NB4 (cell line): ENCODE measurements at places on chromosomes 7 and 10.
A peak's percentile ranks its signal among the peaks of the same experiment; 100 is the strongest.

DNA sequence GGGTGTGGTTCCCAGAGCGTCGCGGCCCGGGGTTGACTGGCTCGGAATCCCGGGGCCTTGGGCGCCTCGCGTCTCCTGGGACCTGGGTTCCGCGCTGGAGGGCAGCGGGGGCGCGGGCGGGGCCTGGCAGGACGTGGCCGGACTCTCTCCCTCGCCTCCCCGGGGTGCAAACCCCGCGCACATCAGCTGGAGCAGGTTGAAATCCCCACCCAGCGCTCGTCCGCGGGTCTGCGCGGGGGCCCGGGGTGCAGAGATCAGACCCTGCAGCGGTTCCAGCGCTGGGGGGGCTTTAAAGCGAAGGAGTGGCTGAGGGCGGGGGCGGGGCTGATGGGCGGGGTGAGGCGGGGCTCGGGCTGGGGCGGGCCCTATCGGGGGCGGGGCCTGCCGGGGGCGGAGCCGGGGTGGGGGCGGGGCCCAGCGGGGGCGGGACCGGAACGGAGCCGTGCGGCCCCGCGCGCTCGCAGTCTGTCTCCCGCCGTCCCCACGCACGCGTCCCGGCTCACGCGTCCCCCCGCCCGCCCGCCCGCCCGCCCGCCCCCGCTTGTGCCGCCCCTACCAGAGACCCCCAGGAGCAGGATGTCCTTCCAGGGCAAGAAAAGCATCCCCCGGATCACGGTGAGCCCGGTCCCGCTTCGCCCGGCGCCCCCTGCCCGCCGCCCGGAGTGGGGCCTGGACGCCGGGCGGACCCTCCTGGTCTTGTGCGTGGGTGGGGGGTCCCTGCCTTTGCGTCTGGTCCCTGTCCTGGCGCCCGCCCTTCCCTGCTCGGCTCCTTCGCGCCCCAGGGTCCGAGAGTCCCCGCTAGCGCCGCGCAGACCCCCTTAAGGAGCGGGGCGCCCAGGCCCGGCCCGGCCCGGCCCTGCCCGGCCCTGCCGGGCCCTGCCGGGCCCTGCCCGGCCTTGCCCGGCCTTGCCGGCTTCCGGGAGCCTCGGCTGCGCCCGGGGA is at the start of gene DPYSL4:
Gene DPYSL4, plus strand, starts transcription at position 461 of the 942 bp plus-strand sequence. Its CDS starts 116 bp downstream, at position 577.
- DNase-seq: no peak

GRCh38 chr7:37198041-37198905 is 250.4 kb downstream of the ELMO1 start:
- no peak for DNase-seq

DNA sequence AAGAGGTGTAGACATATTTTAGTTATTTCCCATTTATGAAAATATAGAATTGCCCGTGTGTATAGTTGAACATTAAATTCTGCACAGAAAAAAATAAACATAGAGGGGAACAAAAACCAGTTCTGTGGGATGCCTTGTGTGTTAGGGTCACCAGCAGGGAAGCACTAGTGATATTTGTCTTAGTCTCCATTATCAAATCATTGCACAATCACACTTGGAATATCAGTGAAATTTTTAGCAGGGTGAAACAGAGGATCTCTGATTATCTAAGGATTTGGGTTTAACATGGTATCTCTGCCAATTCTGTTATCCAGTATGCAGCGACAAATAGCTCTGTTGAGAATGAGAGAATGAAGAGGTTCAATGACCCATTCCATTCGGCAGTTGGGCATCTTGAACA is 496.0 kb upstream of the POM121L12 start:
- no peak for DNase-seq

GRCh38 chr7:149778327-149778637 is 4.9 kb upstream of the ZNF467 start:
- DNase-seq: no peak

DNA sequence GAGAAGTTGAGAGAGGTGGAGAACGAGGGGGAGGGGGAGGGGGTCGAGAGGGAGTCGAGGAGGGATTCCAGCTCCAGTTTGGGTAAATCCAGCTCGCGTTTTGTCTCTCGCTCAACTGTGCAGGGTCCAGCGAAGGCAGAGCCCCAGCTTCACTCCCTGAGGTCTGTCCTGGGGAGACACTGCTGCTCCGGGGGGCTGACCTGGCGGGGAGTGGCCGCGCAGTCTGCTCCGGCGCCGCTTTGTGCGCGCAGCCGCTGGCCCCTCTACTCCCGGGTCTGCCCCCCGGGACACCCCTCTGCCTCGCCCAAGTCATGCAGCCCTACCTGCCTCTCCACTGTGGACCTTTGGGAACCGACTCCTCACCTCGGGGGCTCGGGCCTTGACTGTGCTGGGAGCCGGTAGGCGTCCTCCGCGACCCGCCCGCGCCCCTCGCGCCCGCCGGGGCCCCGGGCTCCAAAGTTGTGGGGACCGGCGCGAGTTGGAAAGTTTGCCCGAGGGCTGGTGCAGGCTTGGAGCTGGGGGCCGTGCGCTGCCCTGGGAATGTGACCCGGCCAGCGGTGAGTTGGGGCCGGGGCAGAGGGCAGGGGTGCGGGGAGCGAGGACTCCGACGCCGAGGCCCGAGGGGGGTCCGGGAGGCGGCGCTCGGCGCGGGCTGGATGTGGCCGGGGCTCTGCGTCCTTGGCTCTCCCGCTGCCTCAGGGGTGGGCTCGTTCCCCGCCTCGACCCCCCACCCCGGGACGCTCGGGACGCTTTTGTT is at the start of gene TET1:
Gene TET1, plus strand, starts transcription at position 152 of the 757 bp plus-strand sequence. CDS start 12,002 bp downstream, outside the sequence.
- peak; percentile 84 for DNase-seq

DNA sequence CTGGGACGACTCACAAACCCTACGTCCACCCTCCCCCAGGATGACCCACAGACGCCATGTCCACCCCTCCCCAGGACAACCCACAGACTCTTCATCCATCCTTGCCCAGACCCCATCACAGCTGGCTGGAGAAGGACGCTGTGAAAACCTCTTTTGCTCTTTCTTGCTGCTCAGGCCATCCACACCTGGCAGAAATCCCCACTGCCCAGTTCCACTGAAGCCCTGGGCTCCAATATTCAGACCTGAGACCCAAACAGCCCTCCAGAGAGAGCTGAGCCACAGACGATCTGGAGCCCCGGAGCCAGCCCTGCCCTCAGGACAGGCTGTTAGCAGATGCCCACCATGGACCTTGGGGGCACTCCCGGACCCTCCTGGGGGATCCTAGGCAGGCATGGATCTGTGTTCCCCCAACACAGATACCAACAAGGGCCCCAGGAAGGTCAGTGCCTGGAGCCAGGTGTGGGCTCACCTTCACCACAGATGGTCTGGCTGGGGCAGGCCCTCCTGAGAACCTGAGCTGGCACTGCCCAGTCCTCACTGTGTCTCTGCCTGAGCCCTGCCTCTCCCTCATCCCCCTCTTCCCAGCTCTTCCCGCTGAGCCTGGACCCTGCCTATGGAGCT is 226.2 kb downstream of the PTPRN2 start:
- no peak for DNase-seq

- no peak for DNase-seq
These were observed 40.7 kb upstream of the KMT2C start for GRCh38 chr7:152476551-152476950.

- DNase-seq: peak; percentile 73
These were observed 198.9 kb downstream of the REEP3 start for GRCh38 chr10:63720072-63720537.

GRCh38 chr10:1068380-1069361 is 12.5 kb downstream of the WDR37 start:
- no peak for DNase-seq

DNA sequence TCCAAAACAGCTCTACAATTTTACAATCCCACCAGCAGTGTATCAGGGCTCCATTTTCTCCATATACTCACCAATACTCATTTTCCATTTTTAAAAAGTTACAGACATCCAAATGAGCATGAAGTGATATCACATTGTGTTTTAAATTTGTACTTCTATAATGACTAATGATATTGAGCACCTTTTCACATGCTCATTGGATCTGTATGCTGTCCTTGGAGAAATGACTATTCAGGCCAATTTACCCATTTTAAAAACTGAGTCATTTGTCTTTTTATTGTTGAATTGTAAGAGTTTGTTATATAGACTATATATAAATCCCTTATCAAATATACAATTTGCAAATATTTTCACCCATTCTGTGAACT is 162.0 kb downstream of the MAGI2 start:
- no peak for DNase-seq

DNA sequence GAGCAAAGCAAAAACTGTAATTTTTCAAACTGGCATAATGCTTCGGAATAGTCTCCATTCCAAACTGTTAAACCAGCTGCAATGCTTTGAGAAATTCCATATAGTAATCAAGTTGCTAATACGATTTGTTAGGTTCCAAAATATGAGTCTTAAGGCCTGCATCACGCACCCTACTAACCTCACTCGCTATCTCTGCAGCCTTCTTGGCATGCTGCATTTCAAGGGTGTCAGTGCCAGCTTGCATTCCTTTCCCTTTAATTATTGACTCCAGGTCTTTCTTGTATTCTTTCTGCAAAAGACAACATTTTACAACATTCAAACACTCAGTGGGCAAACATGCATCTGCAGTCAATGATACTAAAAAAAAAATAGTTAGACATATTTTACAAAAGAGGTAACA is 61.8 kb downstream of the NEBL start:
- no peak for DNase-seq

DNA sequence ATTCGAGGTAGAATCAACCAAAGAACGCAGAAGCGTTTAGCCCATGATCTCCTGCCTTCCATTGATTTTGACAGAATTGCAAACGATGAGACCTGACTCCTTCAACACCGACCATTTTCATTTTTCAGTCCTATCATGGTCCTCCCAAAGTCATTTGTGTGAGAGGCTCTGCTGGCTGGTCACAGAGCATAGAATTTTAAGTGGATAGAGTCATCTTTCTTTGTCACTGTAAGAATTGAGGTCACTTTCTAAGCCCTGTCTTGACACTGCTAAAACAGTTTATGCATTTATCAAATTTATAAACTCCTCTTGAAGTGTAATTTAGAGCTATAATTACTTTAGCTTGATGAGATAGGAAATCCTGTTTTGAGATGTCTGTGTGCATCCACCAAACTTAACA is 72.0 kb downstream of the UBE3C start:
- no peak for DNase-seq

DNA sequence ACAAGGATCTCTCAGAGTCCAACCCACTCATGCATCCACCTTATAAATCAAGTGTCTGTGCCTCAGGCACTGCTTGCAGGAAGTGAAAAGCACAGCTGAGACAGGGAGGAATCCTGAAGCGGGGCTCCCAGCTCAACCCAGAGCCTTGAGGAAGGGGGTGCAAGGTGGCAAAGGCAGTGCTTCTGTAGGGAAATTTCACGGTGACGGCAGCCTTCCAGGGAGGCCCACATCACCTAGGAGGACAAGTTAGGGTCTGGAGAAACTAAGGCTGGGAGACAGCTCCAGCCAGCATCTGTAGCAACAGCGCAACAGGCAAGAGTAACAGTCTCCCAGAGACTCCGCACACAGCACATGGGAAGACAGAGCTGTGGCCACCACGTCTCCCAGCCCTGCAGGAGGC is 2.7 kb downstream of the AOC1 start:
- no peak for DNase-seq

- no peak for DNase-seq
These were observed 48.8 kb upstream of the SAMD8 start for GRCh38 chr10:75062506-75063299.

DNA sequence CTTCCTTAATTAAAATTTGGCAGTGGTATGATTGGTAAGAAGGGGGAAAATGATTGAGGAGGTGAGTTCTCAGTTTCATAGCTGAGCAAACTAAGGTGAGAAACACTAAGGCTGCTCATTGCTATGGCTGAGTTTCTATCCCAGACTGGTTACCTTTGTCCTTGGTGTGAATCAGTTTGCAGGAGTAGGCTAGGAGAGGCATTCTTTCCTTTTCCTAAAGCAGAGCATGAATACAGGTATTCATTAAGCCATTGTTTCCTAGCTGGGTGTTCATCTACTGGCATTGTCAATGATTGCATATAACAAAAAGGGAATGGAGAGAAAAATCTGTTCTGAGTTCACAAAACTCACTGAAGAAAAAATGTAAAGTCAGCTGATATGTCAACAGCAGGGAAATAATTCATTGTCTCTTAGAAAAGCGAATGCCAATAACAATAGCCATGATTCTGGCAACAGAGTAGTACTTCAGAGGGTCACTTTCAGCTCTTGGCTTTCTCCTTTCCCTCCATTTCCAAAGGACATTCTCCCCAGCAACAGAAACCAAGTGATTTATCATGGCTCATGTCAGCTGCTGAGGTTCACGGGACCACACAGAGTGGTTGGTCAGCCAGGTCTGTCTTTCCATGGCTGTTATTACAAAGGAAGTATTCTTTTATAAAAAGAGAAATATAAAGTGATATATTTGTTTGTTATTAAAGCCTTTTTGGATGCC is 234.0 kb downstream of the BICC1 start:
- DNase-seq: no peak

- no peak for DNase-seq
These were observed 221.0 kb downstream of the DYNC1I1 start for GRCh38 chr7:95993380-95993779.
